Endothelial cell (in vitro differentiated cells): ENCODE measurements at places on chromosomes 5 and 9.

GRCh38 chr5:179795049-179795862 lies 1.5 kb downstream of the LTC4S start:
- no peak for DNase-seq

DNA sequence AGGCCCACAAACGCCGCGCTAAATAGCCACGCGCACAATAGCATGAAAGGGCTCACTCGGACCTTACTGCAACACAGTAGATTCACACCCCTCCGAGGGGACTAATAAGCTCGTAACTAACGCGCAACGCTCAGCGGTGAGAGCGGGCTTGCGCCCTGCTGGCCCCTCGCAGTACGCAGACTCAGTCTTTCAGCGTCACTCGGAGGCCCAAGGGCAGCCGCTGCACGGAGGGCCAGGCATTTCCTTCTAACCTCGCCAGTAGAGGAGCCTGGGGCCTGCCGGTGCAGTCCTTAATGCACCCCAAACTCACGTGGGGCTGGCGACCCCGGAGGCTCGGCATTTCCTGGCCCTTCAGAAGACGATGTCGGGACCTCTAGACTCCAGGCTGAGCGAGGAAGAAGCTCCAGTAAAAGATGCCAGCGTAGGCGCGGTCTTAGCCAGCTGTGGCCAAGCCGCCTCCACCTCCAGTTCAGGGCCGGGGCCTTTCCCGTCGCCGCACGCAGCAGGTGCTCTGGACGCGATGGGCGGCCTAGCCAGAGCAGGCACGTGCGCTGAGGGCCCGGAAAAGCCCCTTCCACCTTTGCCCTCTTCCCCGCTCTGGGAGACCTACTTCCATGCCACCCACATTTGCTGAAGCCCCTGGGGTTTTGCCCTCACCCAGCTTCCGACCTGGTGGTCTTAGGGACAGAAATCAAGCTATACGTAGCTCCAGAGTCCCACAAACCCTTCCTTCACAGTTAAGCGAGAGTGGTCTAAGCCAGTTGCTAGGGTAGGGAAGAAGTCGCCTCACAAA lies 38.3 kb upstream of the TIFAB start:
- no peak for DNase-seq

DNA sequence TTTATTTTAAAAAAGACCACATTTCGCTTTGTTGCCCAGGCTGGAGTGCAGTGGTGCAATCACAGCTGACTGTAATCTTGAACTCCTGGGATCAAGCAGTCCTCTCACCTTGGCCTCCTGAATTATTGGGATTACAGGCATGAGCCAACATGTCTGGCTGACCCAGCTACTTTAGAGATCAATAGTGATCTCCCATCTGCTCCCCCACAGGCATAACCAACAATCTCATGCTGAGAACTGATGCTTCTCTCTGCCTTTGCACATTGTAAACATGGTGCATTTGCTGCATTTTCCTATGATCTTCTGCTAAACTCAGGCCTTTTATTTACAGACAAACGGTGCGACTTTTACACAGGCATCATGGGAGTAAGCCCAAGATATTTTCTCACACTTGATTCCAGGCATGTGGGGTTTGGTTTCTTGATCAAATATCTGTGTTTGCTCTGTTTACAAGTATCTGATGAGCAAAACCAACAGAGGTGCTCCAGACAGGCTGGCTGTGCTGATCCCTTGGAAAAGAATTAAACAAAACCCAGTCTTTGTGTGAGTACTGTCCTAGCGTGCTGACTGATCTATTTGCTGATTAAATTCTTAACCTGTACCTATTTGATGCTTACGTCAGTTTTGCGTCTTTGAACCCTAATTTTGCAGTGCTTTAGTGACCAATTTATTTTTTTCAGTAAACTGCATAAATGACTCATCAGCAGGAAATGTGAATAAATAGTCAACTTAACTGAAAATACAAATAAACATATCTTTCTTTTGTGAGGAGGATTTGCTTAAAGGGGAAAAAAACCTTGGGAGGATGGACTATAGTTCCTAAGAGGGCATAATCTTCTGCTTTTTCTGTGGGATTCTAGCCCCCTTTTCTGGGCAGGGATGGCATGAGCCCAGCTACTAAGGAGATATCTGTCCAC lies 191.7 kb upstream of the NR3C1 start:
- DNase-seq = no peak

DNA sequence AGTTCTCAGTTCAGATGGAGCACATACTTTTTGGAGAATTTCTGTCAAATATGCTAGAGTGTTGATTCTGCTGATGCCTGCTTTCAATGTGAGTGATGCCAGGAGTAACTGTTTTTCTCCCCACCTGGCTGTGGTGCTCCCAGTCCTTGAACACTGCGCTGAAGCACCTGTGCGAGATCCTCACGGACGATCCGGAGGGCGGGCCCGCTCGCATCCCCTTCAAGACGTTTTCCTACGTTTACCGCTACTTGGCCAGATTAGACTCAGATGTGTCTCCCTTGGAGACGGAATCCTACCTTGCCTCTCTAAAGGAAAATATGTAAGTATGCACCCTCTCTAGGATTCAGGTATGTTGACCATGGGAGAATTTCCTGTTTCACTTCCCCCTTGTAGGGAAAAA lies 19.4 kb downstream of the ROPN1L start:
- no peak for DNase-seq

- DNase-seq = no peak
These were observed 262.7 kb upstream of the KCNN2 start for GRCh38 chr5:114099161-114099560.

DNA sequence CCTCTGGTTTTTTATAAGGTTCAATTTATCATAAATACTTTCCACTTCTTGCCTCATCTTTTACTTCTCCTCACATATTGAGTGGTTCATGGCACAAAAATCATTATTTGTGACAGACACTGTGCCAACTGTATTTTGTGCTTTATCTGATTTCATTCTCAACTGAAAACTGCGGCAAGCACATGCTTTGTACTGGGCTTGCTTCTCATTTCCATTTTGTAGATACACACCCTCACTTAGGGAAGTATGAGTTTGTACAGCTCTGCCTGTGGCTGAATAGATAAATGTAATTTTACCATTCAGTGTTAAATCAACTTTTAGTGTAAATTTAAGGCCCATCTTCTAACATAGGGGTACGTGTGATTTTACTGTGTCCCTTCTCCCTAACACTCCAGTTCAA lies 83.6 kb downstream of the ANXA2R start:
- no peak for DNase-seq

DNA sequence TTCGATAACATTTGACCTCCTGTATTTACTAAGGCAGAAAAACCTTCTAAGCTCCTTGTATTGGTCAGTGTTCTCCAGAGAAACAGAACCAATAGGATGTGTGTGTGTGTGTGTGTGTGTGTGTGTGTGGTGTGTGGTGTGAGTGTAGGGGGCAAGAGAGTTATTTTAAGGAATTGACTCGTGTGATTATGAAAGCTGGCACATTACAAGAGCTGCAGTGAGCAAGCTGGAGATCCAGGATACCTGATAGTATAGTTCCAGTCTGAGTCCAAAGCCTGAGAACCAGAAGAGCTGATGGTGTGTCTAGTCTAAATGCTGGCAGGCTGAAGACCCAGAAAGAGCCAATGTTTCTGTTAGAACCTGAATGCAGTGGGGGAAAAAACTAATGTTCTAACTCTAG lies 21.2 kb upstream of the PIK3R1 start:
- no peak for DNase-seq

- DNase-seq = peak; percentile 27
These were observed 4.6 kb downstream of the CSF1R start for GRCh38 chr5:150081541-150082283.
